Activated CD4-positive, alpha-beta T cell treated with anti-CD3 and anti-CD28 coated beads, Interleukin-2, amount 50 U/mL, for 24 hours (primary cell): ENCODE measurements at places on chromosomes 7 and 10.

GRCh38 chr7:8117195-8117594, 144.8 kb downstream of the ICA1 start:
- no peak for DNase-seq

GRCh38 chr7:157373493-157373892, 36.7 kb downstream of the DNAJB6 start:
- no peak for DNase-seq

DNA sequence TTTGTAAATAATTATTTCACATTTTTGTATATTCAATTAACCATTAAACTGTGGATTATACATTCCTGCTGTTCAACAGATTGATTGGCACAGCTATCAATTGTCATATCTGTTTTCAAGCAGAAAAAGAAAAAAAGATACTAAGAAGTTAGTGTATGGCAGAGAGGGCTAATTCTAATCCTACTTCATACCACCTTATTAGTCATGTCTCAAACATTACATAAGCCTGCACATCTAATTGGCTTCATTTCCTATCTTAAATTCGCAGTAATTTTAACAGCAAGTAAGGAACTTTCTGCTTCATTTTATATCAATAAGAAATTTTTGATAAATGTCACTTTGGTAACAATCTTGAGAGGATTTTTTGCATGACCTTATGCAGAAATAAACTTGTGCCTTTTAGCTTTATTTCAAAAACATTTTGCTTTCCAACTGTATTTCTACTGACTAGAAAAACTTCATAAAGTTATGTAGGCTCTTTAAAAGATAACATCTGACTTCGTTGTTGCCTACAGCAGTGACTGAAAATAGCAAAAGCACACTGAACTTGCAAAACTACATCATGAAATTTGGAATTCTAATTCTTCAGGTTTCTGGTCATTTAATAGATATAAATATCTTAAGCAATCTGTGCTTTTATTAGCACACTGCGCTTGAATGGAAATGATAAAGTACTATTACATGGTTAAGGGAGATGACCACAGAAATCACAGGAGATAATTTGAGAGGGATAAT, 111.5 kb downstream of the SEMA3C start:
- DNase-seq, result no peak

DNA sequence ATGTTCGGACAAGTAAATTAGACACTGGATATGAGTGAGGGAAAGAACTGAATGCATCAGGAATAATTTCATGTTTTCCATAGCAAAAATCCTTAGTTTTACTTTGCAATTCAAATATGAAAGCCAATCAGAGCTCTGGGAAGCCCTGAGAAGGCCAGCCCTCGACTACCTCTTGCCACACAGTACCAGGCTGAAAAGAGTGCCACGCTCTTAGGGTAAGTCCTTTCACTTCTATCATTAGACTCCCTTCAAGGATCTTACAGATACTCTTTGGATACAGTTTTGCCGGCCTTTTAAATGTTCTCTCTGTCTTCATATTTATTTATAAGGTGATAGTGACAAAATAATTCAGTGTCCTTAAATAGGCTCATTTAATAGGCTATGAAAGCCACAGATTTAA, 1.9 kb downstream of the COBL start:
- no peak for DNase-seq

DNA sequence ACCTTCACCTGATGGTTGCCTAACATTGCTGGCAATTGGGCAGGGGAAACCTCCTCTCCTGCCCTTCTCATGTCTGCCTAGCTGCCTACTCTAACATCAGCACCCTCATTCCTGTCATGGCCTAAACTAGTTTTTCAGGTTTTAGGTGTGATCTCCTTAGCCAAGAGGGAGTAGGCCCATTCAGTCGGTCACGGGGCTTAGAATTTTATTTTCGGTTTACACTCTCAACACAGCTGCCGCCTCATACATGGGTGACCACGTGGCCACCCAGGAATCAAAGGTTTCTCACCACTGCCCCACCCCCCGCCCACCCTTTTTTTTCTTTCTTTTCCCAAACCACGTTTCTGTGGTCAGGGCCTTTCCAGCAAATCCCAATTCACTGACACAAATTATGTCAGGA, 97.2 kb downstream of the RALA start:
- DNase-seq, result no peak

DNA sequence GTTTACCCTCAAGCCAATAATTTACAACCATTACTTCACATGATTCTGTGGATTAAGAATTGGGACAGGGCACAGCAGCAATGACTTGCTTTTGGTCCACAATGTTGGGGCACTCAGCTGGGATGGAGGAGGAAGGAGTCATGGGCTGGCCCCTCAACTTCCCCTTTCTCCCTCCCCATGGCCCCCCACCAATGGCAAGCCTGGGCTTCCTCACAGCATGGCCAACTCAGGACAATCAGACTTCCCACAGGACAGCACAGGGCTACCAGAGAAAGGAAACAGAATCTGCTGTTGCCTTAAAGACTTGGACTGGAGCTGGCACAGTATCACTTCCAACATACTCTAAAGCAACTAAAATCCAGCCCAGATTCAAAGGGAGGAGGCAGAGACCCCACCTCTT, 160.7 kb downstream of the PTPN20 start:
- no peak for DNase-seq

- DNase-seq, result no peak
Observed at GRCh38 chr7:1557006-1557405, 1.0 kb upstream of the TMEM184A start.

GRCh38 chr7:685540-685939, 41.0 kb upstream of the DNAAF5 start:
- DNase-seq, result no peak

GRCh38 chr10:104325436-104326435, 12.5 kb downstream of the ITPRIP start:
- DNase-seq, result no peak

- DNase-seq, result no peak
Observed at GRCh38 chr7:122676466-122676865, 22.5 kb downstream of the RNF133 start.

DNA sequence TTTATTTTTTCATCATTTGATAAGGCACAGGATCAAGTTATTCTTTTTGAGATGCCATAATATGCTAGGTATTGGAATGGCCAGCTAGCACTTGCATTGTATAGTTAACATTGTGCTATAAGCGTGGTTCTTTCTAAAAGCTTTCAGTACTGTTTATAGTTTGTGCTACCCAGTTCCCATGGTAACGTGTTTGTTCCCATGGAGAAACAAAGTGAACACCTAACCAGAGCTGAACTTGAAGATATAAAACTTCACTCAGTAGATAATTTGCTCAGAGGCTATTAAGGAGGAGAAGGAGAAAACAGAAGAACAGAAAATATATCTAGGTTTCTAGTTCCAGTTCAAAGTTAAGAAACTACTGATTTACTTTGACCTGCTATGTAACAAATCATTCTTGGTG, 23.6 kb upstream of the ITGB8 start:
- no peak for DNase-seq

DNA sequence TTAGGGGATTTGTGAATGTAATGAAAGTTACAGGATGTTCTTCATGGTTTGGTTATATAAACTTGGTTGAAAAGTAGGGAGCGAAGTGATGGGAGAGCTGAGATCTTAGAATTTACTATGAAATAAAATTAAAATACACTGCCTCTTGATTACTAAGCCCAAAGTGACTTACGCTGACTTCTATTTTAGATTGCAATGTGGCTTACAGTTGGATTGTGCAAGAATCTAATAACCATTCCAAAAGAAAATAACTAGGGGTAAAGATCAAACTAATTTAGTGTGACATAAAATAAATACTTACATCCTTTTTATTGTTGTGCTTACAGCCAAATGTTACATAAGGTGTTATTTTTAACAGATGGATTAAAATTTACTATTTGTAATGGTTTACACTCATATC, 15.3 kb downstream of the WNT16 start:
- DNase-seq, result no peak

- no peak for DNase-seq
Observed at GRCh38 chr10:44581996-44582395, 197.1 kb upstream of the CXCL12 start.

DNA sequence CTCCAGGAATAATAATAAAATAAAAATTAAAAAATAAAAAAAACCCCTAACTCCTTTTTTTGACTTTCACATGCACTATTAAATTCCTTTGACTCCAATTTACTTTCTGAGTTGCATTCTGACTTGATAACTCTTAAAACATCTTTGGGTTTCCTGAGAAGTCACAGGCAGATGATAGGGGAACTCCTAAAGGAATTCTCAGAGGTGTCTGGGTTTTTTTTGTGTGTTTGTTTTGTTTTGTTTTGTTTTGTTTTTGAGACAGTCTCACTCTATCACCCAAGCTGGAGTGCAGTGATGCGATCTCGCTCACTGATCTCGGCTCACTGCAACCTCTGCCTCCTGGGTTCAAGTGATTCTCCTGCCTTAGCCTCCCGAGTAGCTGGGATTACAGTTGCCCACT, 52.7 kb upstream of the APBB1IP start:
- DNase-seq, result no peak

DNA sequence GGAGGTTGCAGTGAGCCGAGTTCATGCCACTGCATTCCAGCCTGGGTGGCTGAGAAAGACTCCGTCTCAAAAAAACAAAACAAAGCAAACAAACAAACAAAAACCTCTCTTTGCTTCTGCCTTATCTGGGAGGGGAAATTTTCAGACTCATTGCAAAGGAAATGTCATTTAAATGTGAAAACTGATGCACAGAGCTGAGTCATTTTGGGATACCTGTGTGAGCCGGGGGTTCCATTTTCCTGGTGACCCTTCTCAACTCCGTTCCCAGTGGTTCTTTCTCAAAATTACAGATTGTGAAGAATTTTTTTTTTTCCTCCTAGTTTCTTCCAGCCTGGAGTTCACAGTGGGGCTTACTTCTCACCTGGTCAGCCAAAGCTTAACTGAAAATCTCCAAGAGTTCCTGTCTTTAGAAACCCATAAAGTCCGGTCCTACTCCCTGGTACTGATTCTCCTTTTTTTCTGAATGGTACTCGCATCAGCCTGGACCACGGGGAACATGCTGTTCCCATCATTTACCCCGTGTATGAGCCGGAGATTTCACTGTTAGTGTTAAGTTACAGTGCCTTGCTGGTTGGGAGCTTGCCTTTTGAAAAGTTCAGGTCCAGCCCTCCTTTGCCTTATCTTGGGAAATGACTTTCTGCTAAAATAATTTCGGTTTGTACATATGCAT, 56.9 kb downstream of the RBM20 start:
- DNase-seq, result no peak

GRCh38 chr7:11835260-11835659, 3.3 kb upstream of the THSD7A start:
- DNase-seq, result no peak

GRCh38 chr7:100860702-100861615, 6.2 kb upstream of the TRIP6 start:
- no peak for DNase-seq

DNA sequence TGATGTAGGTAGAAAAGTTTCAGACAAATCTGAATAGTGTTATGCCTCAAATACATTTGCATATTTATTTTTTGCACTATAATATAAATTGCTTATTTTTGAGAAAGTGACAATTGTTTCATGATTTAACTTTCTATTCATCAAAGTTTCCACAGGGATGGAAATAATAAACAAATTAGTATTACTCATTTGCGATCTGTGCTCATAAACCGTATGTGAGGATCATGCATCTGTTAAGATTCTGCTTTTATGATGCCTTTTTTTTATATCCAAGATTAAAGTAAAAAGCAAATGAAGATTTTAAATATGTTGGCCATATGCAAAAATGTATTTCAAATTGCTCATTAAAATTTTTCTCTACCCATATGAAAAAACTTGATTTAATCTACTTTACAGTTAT, 45.2 kb upstream of the CAV2 start:
- DNase-seq, result no peak

DNA sequence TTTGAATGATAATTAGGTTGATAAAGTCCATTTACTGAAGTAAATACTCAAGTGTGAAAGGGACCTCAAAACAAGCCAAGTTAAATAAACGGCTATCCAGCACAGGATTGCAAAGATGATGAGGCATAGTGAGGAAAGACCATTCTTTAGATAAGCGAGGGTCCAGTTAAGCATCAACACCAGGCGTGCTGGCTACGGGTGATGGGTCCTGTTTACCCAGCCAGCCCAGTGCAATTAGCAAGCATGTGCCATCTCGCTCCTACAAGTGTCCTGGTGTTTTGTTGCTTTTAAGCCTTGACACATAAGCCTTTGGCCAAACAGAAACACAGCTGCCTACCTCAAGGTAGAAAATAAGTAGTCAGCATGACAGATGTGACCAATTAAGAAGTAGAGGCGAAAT, 7.1 kb downstream of the NEBL start:
- no peak for DNase-seq

- no peak for DNase-seq
Observed at GRCh38 chr7:44575054-44575453, 1.3 kb upstream of the DDX56 start.

- DNase-seq, result no peak
Observed at GRCh38 chr10:126939706-126940105, 34.5 kb downstream of the DOCK1 start.

GRCh38 chr7:74380720-74381119, 73.0 kb upstream of the GTF2IRD1 start:
- no peak for DNase-seq

GRCh38 chr7:136229790-136230189, 252.6 kb upstream of the MTPN start:
- DNase-seq, result no peak

- no peak for DNase-seq
Observed at GRCh38 chr10:102600816-102601215, 43.5 kb upstream of the TRIM8 start.

GRCh38 chr7:100137851-100138760, 10.6 kb upstream of the LAMTOR4 start:
- no peak for DNase-seq

DNA sequence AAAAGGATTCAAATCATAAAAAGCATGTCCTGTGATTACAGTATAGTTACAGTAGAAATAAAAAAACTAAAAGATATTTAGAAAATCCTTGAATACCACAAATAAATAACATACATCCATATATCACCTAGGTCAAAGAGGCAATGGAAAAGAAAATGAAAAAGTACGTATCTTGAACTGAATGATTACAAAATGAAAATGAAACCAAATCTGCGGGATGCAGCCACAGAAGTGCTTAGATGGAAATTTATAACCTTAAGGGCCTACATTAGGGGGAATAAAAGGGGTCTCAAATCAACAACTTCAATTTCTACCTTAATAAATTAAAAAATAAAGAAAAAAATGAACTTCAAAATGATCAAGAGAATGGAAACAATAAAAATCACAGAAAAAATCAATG, 879.0 kb upstream of the CELF2 start:
- no peak for DNase-seq

DNA sequence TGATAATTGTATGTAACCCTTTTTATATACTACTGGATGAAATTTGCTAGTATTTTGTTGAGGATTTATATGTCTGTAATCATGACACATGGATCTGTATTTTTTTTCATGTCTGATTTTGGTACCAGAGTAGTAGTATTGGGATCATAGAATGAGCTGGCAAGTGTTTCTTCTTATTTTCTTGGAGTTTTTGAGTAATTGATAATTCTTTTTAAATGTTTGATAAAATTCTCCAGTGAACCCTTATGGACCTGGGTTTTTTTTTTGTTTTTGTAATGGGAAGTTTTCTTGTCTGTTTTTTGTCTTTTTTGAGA, 28.4 kb downstream of the ZNF33A start:
- no peak for DNase-seq
